ENCODE measurements at places on chromosomes 1 and 21. TPM values are rescaled to one million over a fixed set of nuclear protein-coding genes. Genes with fewer than 3 reads are reported as not detected.

DNA sequence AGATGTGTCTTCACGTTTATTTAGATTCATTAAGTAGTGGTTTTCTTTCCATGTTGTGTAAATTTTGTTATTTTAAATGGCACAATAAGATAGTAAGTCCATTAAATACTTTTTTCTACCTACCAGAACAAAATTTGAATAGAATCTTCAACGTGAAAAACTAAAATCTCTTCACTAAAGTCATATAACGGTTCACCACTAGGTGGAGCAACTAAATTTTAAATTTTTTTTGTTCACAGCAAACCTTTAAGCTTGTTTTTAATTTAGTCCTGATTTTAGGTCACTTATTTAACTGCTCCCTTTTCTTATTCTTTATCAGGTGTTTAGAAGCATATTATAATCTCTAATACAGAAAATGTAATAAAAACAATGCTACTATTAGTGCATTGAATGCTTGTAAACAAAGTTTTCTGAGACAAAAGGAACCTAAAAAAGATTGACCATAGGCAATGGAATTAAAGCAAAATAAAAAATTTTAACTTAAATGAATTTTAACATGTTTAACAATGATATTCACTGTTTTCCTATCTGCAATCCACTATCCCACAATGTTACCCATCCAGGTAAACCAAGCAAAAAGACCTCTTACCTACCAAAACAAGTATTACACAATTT lies 28.3 kb upstream of the PKN2 start:
- no peak for DNase-seq

FMN2 gene
- polyA plus RNA-seq, result not detected

LAPTM5 gene
- 28.7 TPM for polyA plus RNA-seq

TNFSF4 gene
- polyA plus RNA-seq, result 0.42 TPM

LRRIQ3 gene
- polyA plus RNA-seq, result 0.27 TPM

SHISAL2A gene
- not detected for polyA plus RNA-seq

Data from heart left ventricle (tissue), 16 donors.